Activated T-cell treated with anti-CD3 and anti-CD28 coated beads, Interleukin-2, amount 50 U/mL, for 72 hours (primary cell): ENCODE measurements at places on chromosomes 6 and 20.

- no peak for DNase-seq
These were observed 44.6 kb downstream of the PEX7 start for GRCh38 chr6:136866872-136867416.

- DNase-seq, result no peak
These were observed 1.5 kb downstream of the ID4 start for GRCh38 chr6:19838442-19839236.

DNA sequence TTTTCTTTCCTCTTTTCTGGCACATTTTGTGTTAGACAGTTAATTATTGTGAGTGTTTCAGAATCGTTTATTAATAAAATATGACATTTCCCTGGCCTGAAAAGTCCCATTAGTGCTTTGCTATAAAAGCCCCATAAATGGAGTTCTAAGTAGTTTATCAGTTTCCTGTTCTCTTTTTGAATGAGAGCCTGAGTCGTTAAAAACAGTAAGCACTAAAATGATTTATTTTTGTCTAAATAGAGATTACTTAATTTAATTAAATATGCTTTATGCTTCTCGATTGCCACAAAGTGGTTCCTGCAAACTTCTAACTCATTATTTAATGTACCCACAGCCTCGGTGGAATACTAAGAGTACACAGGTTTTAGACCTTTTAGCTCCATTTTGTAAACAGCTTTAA is 577.9 kb downstream of the C6orf118 start:
- DNase-seq, result no peak

DNA sequence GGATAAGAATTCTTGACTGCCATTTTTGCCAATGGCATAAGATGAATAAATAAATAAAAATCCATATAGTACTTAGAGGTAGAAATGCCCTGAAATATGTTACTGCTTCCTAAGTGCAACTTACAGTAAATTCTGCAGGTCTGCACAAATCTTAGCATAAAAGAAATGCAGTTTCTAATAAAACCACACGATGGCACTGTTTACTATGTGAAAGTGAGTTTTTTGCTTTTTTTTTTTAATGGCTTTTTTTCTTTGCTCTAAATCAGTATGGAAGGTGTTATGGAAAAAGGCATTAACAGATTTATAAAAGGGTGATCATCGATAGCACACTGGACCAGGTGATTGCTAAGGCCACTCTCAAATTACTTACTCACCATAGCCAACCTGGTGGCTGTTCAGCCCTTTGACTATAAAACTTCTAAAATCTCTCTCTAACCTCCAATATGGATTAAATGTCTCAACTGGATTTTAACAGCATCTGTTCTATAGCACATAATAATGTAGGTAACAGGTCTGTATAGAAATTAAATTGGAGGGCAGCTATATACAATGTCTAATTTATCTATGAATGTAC is 45.8 kb downstream of the AHI1 start:
- DNase-seq, result no peak

- DNase-seq, result no peak
These were observed 192.7 kb downstream of the ARHGAP18 start for GRCh38 chr6:129517288-129517687.

DNA sequence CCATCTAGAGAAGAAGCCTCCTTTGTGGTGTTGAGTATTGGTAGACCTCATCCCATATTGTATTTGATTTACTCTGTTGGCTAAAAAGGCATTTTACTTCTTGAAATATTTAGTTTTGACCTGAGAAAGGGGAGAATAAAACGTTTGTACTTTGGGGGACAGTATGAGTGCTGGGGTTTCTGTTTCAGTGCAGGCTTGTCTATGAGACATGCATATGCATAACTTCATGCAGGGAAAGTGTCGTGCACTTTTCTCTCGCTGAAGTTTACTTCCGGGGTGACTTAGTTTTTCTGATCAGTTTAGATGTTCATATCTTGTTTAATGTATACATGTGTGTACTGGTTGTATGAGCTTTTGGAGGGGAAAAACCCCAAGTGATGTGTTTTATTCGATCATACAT is 59.5 kb downstream of the UTRN start:
- DNase-seq, result peak; percentile 55

DNA sequence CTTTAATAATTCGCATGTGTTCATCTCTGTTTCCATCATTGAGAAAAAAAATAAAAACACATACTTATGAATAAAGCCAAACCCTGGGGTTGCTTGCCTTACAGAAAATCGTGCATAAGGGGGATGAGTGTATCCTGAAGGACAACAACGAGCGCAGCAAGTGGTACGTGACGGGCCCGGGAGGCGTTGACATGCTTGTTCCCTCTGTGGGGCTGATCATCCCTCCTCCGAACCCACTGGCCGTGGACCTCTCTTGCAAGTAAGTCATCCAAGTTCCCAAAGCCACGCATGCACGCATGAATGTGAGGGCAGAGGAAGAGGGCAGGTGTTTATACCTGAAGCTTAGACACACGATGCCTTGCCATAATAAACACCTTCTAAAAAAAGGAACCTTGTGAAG is 20.9 kb upstream of the SNRNP48 start:
- no peak for DNase-seq

DNA sequence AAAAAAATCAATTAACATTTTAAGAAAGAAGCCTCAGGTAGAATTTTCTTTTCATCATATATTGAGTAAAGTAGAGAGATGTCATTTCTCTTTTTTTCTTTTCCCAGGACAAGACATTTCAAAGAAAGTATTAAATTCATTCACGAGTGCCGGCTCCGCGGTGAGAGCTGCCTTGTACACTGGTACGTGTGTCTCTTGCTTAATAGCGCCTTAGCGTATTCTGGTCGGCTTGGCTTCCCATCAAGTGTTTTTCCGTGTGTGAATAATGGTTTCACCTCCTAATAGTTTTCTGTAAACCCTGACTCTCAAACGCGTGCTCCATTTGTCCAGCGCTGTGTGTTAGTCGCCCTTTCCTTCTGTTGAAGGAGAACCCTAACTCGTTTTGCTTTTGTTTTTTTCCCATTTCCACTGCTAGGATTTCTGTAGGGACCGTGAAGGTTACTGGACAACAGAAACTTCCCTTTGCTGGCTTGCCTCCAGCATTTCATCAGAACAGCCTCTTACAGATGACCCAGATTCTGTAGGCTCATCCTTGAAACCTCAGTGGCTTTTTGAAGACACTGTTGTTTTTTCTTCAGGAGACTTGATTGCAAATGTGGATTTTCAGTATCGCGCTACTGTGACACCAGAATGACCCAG is 45.7 kb upstream of the IRF4 start:
- DNase-seq, result no peak

DNA sequence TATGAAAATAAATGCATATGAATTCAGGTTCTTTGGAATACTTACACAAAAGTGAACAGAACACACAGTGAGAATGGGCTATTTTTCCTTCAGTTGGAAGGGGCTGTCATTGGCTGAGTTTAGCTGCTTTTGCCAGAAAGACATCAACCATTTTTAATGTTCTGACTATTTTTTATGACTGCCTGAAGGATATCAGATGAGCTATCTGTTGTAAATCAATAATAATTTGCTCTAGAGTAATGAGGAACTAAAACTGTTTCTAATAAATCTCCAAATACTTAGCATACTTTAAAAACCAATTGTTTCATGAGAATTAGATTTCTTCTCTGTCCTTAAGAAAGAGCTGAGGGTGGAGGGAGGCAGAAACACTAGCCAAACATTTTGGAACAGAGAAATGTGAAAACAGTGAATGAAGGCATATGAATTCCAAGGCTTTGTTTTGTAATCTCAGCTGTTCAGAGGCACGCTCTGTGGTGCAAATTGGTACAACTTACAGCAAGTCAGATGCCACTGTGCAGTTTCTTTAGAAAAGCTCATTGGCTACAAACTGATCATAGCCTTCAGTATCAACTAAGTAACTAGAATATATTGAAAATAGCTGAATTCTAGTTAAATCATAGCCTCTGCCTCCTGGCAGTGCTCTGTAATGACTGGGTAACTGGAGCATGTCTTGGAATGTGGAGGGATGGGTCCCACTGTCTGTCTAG is 228.9 kb upstream of the JAG1 start:
- no peak for DNase-seq

- no peak for DNase-seq
These were observed 100.5 kb upstream of the SLC22A23 start for GRCh38 chr6:3557336-3557735.

- no peak for DNase-seq
These were observed 69.7 kb downstream of the EFHC1 start for GRCh38 chr6:52489881-52490280.

DNA sequence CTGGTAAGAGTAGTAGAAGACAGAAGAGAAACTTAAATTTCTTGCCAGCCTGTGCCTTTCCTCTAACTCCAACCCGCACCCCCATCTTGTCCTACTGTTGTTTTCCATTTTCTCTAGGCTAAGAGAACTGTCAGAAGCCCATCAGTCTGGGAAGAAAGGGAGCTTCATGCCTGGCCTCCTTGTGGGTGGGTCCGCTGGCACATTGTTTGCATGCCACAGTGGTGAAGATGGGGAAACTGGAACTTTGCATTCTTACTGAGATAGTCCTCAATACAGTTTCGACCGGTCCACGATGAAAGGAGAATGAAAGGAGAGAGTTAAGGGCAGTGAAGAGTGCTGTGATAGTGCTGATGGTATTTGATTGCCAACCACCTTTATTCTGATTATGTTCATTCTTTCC is 103.1 kb downstream of the TCP11 start:
- no peak for DNase-seq
